HuH-7.5 (cell line): ENCODE measurements at places on chromosomes 11 and 22.

GRCh38 chr22:25494774-25495173 lies 69.7 kb upstream of the GRK3 start:
- no peak for DNase-seq

DNA sequence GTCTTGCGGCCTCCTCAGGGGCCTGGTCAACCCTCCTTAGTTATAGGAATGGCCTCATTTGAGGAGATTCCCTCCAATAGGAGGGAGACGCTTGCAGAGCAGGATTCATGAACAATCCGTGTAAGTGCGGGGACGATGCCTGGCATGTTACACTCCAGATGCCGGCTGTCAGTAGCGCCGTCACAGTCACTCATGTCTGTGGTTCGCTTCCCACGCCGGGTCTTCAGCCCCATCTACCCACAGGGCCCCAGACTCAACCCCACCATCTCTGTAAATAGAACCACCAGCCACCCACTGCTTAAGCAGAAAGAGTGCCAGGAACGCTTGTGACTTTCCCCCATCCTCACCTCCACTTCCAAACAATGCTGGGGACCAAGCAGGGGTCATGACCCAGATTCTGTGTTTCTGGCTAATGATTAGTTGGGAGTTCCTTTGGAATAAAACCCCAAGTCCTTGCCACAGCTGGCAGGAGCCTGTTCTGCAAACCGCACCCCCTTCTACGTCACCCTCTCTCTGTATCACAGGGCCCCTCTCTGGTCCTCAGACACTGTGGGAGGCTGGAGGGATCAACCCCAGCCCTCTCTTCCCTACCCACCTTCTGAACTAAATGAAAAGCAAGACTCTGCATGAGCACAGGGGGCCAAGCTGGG lies 38.8 kb upstream of the TOLLIP start:
- no peak for DNase-seq

DNA sequence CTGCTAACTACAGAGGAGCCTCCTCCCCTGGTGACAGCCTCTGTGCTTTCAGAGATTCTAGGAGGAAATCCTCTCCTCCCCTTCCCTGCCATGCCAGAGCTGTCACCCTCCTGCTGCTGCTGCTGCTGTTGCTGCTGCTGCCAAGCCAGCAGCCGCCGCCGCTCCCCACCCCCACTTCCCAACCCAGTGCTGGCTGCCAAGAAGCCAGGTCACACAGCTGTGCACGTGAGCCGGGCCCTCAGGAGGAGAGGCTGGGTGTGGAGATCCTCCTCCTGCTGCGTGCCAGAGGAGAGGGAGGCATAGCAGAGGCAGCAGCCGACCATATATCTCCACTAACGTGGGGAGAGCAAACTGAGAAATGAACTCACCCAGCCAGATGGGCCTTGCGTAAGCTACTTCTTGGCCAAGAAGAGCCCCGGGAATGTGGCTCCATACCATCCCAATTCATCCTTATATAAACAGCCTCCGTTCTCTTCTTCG lies 12.4 kb downstream of the CRY2 start:
- no peak for DNase-seq

DNA sequence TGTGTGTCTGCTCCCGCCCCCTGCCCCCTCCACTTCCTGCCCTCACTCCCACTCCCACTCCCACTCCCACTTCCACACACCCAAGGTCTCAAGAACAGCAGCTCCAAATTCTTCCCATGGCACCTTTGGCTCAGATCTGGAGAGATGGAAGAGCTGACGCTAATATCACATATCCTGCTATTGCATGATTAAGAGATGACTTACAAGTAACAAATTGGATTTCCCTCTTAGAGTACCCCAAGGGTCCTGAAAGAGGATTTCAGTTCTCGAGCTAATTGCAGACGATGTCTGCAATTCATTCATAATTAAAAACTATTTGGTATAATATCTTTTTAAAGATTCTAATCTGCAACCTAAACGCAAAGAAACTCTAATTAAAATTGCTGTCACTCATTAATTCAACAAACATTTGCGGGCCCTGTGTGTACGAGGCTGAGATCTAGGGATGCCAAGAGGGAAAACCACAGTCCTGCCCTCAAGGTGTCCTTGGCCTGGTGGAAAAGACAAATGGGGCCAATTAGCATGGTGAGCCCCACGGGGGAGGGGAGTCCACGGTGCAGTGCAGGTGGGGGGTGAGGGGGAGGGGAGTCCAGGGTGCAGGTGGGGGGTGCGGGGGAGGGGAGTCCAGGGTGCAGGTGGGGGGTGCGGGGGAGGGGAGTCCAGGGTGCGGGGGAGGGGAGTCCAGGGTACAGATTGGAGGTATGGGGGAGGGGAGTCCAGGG lies 50.3 kb downstream of the CELSR1 start:
- DNase-seq, result no peak

GRCh38 chr11:36870361-36870760 lies 272.3 kb upstream of the RAG2 start:
- DNase-seq, result no peak

- DNase-seq, result no peak
Measured at GRCh38 chr11:1303973-1304372, 5.5 kb downstream of the TOLLIP start.
